ENCODE measurements at places on chromosomes 5 and 9.

- no peak for DNase-seq
Observed at GRCh38 chr9:97374811-97375210, 37.1 kb upstream of the TDRD7 start.

GRCh38 chr5:159316519-159317383 lies 13.5 kb downstream of the IL12B start:
- DNase-seq, result peak; percentile 59

DNA sequence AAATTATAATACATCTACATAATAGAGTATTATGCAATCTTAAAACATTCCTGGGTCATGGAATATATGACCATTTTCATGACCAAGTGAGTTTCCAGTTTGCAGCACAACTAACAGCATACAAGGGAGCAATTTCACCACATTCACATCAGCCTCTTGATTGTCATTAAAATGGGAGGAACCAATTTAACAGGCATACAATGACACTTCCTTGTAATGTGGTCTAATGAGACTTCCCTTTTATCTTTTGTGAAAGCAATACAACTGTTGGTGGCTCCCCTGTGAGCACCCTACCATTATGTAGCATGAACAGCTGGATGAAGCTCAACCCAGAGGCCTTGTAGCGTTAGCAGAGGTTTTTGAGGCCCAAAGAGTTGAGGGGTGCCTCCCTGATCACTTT lies 13.6 kb upstream of the TMOD1 start:
- no peak for DNase-seq

GRCh38 chr9:9004810-9005209 lies 1205.2 kb upstream of the DMAC1 start:
- no peak for DNase-seq

GRCh38 chr5:173065155-173065554 lies 9.0 kb downstream of the CREBRF start:
- no peak for DNase-seq

DNA sequence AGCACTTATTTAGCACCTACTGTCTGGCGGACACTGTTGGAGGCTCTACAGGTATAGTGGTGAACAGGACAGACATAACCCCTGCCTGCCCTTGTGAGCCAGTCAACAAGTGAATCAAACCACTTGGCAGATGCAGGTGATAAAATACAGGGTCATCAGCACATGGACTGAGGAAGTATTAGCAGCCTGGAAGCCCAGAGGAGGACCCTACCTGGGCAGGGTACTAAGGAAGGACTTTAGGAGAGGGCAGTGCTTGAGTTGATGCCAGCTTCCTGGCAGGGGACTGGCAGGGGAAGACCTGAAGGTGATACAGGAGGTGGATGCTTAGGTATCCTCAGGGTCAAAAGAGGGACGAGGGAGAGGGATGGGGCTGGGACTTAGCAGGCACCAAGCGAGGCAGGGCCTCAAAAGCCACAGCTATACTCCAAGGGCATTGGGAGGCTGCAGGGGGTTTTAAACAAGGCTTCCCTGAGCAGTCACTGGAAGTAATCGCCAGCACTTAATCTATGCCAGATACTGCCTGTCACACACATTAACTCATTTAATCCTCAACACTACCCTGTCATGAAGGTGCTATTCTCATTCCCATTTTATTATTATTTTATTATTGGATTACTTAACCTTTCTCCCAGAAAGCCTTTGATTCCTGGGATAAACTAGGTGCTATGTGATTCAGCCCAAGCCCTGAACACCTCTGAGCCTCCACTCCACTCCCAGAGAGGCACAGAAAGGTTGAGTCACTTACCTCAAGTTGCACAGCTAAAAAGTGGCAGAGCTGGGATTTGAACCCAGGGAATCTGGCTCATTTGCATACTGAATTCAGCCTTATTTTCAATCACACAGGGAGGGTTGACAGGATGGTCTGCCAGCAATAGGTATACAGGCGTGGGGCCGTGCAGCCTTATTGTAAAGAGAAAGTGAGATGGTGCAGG lies 63.8 kb upstream of the ORM1 start:
- no peak for DNase-seq

DNA sequence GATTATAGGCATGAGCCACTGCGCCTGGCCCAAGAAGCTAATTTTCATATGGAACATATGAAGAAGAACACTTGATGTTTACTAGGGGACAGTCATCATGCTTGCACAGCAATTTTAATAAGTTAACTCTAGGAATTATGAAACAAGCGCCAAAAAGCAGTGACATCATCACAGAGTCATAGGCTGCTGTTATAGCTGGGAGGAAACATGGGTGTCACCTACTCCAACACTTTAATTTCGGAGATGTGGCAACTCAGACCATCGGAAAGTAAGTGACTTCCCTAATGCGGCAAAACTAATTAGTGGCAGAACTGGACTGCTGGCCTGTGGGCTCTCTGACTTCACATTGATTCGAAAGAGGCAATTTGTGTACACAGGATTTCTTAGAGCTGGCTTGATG lies 38.1 kb upstream of the EQTN start:
- no peak for DNase-seq

DNA sequence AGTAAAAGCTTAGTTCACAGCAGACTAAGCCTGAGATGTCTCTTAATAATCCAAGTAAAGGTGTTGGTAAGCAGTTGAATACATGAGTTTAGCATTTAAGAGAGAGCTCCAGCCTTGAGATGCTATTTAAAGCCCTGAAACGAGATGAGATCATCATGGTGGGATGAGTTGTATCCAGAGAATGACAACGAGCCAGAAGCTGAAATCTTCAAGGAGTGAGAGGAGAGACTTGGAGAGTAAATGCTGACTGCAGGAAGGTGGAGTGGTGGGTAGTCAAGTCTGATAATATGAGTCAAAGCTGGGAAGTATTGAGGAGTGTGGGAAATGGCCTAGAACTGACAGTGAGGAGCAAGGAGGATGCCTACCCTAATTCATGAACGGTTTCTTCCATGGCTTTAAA lies 53.7 kb downstream of the PLAC8L1 start:
- peak; percentile 76 for DNase-seq

DNA sequence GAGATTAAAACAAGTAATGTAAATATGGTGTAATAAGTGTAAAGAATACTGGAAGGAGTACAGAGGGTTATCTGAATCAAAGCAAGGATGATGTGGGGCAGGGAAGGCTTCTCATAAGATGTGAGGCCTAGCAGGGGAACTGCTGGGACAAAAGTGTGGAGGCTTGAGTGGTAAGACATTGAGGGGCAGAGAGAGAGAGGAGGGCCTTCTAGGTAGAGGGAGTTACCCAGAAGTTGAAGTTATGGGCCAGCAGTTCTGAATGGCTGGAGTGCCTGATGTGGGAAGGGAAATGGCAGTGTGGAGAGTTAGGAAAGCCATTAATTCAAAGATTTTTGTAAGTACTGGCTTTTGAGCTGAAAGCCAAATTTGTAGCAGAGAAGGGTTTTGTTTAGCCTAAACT lies 36.8 kb downstream of the CPEB4 start:
- no peak for DNase-seq

DNA sequence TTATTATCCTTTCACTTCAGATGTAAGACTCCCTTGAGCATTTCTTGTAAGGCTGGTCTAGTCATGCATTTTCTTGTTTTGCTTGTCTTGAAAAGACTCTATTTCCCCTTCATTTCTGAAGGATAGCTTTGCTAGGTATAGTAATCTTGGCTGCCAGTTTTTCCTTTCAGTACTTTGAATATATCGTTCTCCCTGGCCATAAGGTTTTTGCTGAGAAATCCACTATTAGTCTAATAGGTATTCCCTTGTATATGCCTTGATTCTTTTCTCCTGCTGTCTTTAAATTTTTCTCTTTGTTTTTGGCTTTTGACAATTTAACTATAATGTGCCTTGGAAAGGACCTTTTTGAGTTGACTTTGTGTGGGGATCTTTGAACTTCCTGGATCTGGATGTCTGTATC lies 16.8 kb upstream of the OR2S2 start:
- DNase-seq, result no peak

GRCh38 chr5:97078958-97079743 lies 63.3 kb downstream of the LIX1 start:
- DNase-seq, result no peak

GRCh38 chr5:81121836-81122630 lies 111.1 kb upstream of the CKMT2 start:
- DNase-seq, result no peak

DNA sequence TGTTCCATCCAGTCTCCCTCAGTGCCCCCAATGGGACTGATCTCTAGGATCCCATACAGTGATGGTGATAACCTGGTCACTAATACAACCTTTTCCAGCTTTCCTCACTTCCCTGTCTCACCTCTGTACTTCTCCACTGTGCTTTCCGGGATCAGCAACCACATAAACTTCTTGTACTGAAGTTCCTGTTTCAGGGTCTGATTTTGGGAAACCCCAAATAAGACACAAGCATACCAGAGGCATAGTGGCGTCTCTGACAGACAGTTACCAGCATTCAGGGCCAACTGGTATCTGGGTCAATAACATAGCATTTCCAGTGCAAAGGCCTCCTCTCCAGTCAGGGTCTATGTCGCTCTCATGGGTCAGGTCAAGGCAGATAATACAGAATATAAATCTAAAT lies 64.3 kb downstream of the GLDC start:
- no peak for DNase-seq

DNA sequence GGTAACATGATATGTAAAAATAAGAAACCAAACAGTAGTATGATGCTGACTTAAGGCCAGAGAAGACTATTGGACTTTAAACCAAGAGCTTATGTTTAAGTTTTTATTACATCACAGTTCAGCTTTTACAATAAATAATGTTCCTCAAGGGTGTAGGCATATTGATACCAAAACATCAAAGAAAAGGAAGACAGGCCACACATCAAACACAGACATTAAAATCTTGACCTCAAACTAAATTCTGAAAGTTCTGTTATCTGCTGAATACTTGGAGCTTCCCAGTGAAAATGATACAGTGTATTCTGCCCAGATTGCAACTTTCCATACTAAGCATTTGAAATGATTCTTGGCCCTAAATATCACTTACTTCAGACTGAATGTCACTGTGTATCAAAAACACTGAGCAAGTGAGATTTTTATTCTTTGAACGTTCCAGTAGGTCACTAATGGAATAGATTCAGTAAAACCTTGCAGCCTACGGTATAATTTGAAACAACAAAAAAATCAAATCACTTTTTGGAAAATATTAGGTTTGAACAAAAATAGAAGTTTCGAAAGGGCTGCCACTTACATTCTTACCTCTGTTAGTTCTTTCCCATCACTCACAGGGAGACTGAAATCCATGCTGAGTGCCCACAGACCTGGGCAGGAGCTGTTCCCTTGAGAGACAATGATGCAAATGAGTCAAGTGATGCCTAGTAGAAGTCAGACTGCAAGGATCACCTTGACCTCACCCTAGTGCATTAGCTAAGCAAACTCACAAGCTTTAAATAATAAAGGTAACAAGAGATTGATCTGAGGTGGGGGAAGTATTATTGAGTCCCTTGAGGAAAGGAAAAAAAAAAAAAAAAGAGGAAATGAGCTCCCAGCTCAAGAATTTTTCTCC lies 2.5 kb downstream of the LPAR1 start:
- DNase-seq, result no peak

GRCh38 chr5:110917161-110917875 lies 154.2 kb upstream of the TSLP start:
- peak; percentile 72 for DNase-seq

GRCh38 chr5:172910828-172911627 lies 48.2 kb upstream of the RPL26L1 start:
- peak; percentile 92 for DNase-seq

- peak; percentile 64 for DNase-seq
Observed at GRCh38 chr5:38790891-38791290, 54.9 kb upstream of the OSMR start.

DNA sequence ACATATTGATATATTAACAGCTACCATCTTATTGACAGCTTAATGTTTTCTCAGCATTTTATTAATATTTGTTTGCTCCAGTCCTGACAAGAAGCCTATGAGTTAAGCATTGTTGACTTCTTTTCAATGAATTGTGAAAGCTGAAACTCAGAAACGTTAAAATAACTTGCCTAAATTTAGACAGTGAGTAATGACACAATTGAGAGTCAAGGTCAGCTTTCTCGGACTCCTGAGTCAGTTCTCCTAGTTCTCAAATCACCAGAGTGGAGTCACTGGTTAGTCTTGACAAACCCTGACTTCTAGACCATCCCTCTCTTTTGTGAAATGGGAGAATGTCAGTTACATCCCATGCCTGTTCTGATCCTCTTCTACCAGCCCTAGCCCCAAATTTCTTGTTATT lies 222.7 kb upstream of the ACO1 start:
- no peak for DNase-seq

- DNase-seq, result peak; percentile 37
Observed at GRCh38 chr5:112419986-112420864, 1.1 kb upstream of the EPB41L4A start.

GRCh38 chr5:98904780-98905179 lies 24.0 kb downstream of the CHD1 start:
- peak; percentile 22 for DNase-seq

DNA sequence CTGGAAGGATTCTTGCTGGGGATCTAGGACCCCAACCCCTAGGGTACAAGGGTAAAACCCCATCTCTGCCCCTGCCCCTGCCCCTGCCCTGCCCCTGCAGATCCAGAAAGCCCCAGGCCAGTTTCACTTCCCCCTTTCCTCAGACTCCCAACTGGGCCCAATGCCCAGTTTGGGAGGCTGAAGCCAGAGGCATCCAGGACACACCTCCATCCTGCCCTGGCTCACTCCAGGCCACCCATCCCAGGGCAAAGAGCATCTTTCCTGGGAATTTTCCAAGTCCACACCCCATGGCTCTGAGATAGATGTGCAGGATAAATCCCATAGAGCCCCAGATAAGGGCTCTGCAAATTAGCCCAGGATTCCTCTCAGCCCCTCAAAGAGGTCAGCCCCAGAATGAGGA lies 17.4 kb downstream of the CNTFR start:
- DNase-seq, result no peak

- peak; percentile 87 for DNase-seq
Observed at GRCh38 chr5:74630453-74631066, 10.0 kb downstream of the ENC1 start.

GRCh38 chr9:80320480-80320879 lies 748.7 kb downstream of the TLE4 start:
- peak; percentile 2 for DNase-seq

GRCh38 chr9:31336841-31337240 lies 1047.6 kb upstream of the ACO1 start:
- DNase-seq, result no peak

- no peak for DNase-seq
Observed at GRCh38 chr5:1961952-1962595, 79.3 kb upstream of the IRX4 start.

DNA sequence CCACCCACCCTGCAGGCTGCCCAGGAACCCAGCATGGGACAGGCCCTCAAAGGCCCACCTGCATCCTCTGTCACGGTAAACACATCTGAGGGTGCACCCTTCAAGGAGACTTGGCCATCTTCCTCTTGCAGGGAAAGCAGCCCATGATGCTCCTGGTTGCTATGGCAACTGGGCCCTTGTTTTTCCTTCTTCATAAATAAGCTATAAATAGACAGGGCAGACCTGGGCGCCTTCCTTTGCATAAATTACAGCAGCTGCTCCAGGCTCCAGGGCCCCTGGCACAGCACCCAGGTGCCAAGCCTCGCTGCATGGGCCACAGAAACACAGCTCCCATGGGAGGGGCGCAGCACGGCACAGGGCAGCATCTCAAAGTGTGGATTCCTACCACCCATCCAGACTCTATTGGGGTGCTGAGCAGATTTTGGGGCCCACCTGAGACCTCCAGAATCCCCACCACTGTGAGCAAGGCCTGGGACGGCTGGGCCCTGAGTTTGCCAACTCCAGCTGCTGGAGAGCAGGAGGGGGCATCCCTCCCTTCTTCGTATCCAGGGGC lies 5.8 kb upstream of the PSMB7 start:
- DNase-seq, result peak; percentile 21

All from EH (cell line).